D721Med (cell line): ENCODE measurements at places on chromosomes 7 and 10.

GRCh38 chr10:133100706-133101415 lies 13.1 kb downstream of the ADGRA1 start:
- DNase-seq: no peak

GRCh38 chr7:128069373-128070364 lies 38.4 kb upstream of the LRRC4 start:
- no peak for DNase-seq

GRCh38 chr10:71064413-71065118 lies 147.8 kb upstream of the UNC5B start:
- no peak for DNase-seq

GRCh38 chr7:17130281-17131059 lies 168.0 kb upstream of the AHR start:
- DNase-seq: no peak

GRCh38 chr10:14491811-14492210 lies 161.1 kb upstream of the FRMD4A start:
- no peak for DNase-seq

GRCh38 chr10:16992611-16993119 lies 136.9 kb downstream of the CUBN start:
- DNase-seq: no peak

DNA sequence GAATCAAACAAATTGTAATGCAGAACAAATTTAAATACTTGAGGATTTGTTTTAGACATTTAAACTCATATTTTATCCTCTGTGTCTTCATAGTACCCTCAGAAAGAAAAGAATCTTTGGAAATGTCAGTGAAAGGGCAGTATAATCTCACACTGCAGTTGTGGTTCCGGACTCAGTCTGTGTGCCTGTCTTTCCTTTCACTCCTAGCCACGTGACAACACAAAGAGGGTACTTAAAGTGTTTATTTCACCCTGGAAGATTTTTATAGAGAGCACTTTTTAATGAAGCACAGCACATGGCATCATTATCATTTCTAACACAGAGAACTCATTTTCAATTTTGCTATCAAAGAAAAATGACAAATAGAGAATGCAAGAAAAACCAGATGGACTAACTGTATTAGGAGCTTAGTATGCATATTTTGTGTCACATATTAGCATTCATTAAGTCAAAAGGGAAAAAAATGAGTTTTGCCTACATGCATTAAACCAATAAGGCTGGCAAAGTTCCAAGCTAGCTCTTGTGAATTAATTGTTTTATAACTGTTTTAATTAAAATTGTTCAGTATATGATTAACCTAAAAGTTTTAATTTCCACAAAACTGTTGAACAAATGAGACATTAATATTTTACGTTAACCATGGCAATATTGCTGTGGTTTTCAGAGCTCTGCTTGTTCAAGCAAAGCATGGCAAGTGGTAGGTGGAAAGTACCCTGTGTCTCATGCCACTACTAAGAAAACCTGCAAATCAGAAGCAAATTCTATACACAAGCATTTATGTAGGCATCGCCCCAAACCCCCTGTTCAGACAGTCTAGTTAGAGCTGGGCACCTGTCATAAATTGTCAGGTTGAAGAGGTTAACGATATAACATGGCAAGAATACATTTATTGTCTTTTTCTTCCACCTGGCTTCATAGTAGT lies 65.9 kb downstream of the AUTS2 start:
- no peak for DNase-seq

- no peak for DNase-seq
Measured at GRCh38 chr7:12549106-12549505, 21.4 kb upstream of the SCIN start.

DNA sequence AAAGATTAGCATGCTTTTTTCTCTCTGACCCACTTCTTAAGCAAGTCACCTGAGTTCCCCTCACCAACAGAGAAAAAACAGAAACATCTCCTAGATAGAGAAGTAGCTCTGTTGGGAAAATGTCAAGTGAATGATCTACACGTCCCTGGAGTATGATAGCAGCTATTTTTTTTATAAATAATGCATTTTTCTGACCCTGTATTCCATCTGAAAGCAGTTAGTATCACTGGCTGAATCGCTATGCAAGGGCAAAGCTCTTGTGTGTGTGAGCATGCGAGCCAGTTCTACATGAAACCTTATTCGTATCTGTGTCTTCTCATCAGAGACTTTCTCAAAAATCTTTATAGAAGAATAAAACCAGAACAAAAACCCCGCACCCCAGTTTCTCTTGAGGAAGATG lies 8.2 kb downstream of the ANKMY2 start:
- DNase-seq: no peak

DNA sequence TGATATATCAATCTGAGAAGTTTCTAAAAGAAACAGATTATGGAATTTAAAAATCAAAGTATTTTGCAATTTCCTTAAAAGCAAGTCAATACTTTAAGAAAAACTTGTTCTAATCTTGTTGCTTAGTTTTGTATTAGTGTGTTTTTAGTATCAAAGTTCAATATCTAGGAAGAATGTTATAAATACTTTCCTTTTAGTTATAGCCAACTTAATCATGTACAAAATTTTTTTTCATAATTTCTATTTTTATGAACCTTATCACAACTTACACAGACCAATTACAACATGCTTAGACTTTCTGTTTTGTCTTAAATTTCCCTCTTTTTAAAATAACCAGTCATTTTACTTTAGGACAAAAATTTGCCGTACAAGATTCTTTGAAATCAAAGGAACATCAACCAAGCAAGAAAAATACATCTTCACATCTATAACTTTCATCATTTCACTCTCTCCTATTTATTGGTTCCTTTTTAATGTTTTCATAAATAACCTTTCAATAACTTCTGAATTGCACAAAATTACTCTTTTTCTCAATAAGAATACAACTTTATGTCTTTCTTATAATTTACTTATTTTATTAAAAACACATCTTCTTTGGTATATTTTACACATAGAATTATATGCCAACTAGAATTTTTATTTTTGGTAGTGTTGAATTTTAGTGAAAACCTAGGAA lies 308.2 kb upstream of the GLI3 start:
- DNase-seq: no peak

GRCh38 chr10:114110174-114110972 lies 63.6 kb downstream of the CCDC186 start:
- no peak for DNase-seq

GRCh38 chr7:53697913-53698312 lies 662.5 kb downstream of the POM121L12 start:
- DNase-seq: no peak

GRCh38 chr7:98659756-98660155 lies 42.7 kb downstream of the NPTX2 start:
- DNase-seq: no peak

DNA sequence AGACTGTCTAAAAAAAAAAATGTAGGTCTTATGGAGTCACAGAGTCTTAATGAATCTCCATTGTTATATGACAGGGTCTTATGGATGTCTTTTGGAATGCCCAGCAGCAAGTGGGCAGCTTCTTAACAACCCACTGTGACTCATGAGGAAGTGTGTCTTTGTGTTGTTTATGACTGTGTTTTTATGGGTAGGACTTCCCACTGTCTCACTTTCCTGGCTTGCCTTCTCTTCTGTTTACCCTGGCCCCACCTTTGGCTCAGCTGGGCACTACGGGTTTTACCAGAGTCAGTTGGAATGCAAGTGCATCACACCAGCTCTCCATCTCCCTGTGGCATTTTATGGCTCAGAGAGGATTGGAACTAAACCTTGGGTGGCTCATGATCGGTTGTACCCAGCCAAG lies 580.5 kb downstream of the AUTS2 start:
- DNase-seq: no peak

- no peak for DNase-seq
Measured at GRCh38 chr10:84613336-84614021, 285.1 kb downstream of the CCSER2 start.

- DNase-seq: no peak
Measured at GRCh38 chr7:150753826-150754603, 16.8 kb downstream of the GIMAP5 start.

- no peak for DNase-seq
Measured at GRCh38 chr10:70085975-70086613, 33.4 kb downstream of the MACROH2A2 start.

DNA sequence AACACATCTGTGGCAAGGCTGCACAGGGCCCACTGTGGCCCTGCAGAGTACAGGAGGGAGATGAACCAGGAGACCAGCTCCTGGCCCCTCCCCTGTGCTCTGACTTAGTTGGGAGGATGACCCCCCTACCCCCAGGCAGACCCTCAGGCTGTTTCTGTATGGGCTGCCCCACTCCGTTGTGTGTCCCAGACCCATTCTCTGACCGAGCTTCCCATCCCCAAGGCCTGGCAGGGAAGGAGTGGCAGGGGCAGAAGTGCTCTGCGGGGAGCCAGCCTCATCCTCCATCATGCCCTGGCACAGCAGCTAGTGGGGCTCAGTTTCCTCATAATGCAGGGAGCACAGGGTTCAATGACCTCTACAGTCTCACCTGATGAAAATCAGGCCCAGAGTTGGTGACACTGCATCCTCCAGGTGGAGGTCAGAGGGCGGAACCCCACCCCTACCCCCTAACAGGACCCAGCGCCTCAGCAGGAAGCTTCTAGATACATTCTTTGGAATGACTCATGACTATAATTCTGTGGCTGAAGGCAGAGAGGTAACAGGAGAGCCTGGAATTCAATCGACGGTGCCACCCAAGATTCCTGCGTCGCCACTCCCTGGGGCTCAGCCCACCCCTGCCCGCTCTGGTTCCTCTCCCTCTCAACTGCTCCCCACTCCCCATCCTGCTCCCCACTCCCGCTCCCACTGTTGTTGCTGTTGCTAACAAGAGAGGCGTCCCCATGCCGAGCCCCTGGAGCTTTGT lies 18.2 kb downstream of the PODXL start:
- no peak for DNase-seq

- DNase-seq: no peak
Measured at GRCh38 chr10:21020545-21020944, 123.4 kb upstream of the NEBL start.

GRCh38 chr7:47720141-47720906 lies 138.4 kb upstream of the TNS3 start:
- no peak for DNase-seq

GRCh38 chr10:25113191-25114035 lies 61.4 kb upstream of the GPR158 start:
- no peak for DNase-seq

DNA sequence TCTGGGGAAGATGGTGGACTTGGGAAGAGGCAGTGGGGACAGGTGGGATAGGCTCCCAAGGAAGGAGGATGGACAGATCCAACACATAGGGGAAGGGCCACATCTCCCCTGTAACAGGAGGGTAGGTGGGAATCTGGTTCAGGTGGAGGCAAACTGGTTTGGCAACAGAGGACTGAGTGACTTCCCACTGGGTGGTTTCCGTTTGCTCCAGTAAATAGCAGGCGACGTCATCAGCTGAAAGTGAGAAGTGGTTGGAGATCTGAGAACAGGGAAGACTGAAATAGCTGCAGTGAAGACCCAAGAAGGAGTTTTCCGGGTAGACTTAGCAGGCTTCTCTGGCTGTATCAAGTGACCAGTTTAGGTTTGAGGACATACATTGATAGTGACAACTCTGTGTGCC lies 504.4 kb downstream of the GALNT17 start:
- no peak for DNase-seq

- no peak for DNase-seq
Measured at GRCh38 chr7:130917669-130918128, 183.7 kb upstream of the KLF14 start.

DNA sequence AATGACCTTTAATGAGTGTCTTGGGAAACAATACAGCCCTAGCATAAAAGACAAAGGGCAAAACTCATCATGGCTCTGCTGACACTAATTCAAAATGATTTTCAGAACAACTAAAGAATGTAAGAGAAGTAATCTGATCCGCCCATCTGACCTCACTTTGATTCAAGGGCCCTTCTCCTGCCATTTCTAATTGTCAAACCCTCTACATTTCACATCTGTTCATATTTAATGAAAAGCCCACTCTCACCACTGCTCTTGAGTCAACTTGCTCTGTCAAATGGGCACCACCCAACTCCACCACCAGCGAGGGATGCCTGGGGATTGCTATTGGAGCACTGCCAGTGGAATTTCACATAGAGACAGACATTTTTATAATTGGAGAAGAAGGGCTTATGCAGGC lies 639.2 kb downstream of the KCNMA1 start:
- DNase-seq: no peak
